ENCODE measurements at places on chromosomes 12 and 14. TPM values are rescaled to one million over a fixed set of nuclear protein-coding genes. Genes with fewer than 3 reads are reported as not detected.

Gene PLEKHG7
- 0.65 TPM for total RNA-seq

Gene ARHGEF40
- 65.3 TPM for total RNA-seq

Gene ZNF219
- total RNA-seq: 111 TPM

Gene KIF5A
- 2.8 TPM for total RNA-seq

Gene REC8
- total RNA-seq: 380 TPM

Gene C12orf54
- total RNA-seq: not detected

Gene DPPA3
- not detected for total RNA-seq

DNA sequence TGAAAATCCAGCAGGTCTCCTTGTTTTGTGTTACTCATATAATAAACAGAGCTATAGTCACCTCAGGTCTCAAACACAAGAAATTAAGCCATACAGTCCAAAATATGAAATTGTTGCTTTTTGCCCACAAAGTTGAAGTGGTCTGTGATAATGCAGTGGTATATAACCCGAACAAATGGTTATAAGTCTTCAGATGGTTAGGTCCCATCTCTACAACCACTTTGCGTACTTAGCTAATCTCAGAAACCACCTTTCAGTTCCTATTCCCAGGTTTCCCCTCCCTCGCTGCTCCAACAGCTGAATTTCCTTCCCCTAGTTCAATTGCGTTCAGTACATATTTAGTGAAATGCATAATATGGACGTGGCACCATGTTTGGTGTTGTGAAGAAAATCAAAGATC is 3.3 kb upstream of the KCNA5 start:
- DNase-seq: no peak

GRCh38 chr12:4545195-4545594 is 6.5 kb downstream of the RAD51AP1 start:
- DNase-seq: no peak

- no peak for DNase-seq
These were observed 399.9 kb upstream of the RGS6 start for GRCh38 chr14:71532344-71532743.

- DNase-seq: no peak
These were observed 34.0 kb downstream of the VCPKMT start for GRCh38 chr14:50082308-50082742.

GRCh38 chr14:83664389-83664788 is 1865.6 kb upstream of the FLRT2 start:
- no peak for DNase-seq

DNA sequence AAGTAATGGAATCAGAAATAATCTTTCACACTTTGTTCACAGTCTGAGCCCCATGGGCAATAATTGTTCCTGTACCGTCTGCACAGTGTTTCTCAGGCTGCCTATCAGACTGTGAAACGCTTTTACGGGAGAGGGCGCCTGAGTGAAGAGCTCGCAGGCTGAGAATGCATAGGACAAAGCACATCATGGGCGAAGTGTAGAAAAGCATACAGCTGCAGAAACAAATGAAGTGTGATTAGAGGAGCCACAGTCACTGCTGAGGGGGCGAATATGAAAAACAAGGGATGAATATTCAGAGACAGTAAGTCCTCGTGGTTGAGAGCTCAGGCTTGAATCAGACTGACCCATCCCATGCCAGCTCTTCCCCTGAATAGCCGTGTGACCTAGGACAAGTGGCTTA is 438.4 kb upstream of the DCN start:
- no peak for DNase-seq

- no peak for DNase-seq
These were observed 109.9 kb downstream of the DERA start for GRCh38 chr12:16021026-16021425.

GRCh38 chr12:53179687-53180219 is 769 bp upstream of the ZNF740 start:
- peak; percentile 26 for DNase-seq

GRCh38 chr12:57896434-57897201 is 44.7 kb upstream of the ATP23 start:
- DNase-seq: peak; percentile 42

- DNase-seq: peak; percentile 61
These were observed 914 bp upstream of the CCND2 start for GRCh38 chr12:4272424-4273272.

- DNase-seq: no peak
These were observed 1086.5 kb downstream of the SLC6A15 start for GRCh38 chr12:83826112-83826511.

GRCh38 chr14:102187044-102187443 is 47.3 kb downstream of the WDR20 start:
- DNase-seq: no peak

DNA sequence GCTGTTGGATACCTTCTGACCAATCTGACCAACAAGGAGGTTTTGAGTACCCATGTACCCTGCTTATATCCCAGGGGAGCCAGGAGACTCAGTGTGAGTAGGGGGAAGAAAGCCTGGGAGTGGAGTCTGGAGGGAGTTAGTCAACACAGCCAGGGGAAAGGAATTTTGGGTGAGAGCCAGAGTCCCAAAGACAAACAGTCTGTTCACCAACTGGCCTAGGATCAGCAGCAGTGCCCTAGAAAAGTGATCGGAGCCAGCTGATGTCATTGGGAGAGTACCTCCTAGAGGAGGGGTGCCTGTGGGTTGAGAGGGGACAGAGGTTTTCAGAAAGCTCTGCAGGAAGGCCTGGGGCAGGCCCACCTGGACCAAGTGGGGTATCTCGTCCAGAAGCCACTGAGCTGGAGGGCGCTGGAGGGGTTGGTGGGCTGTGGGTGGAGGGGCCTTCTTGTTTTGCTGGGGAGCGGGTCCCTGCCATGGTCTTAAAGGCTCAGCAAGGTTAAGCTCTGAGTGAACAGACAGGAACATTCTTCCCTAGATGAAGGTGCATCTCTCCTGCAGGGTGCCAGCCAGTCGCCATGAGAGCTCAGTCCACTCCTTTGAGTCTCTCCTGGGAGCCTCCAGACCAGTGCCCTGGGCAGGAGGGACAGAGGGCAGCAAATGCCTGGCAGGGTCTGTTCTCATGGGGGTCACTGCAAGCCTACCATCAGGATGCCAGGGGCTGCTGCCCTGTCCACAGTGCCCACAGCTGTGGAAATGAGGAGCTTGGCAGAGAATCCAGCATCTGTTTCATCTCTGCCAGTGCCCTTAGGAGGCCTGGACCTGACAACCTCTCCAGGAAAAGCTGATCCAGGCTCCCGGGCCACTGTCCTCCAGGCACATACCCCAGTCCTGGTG is 63.6 kb downstream of the CHGA start:
- DNase-seq: no peak

DNA sequence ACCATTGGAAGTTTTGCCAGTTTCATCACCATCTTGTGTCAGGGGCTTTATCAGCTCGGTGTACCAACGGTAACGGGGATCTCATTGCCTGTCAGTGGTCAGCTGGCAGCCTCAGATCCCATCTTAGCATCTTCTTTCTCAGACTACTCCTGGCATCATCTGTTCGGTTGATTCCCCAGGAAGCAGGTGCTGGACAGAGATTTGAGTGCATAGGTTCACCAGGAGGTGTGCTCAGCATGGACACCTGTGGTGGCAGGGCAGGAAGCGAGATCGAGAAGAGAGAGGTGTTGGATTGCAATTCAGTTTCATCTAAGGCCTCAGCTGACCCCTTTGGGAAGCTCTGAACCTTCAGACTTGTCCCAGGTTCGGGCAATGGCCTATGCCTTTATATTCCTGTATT is 76.0 kb downstream of the C12orf75 start:
- no peak for DNase-seq

GRCh38 chr12:74889073-74889472 is 320.6 kb downstream of the KCNC2 start:
- no peak for DNase-seq

All from progenitor cell of endocrine pancreas (in vitro differentiated cells).